ENCODE measurements at places on chromosomes 7 and 10.

- no peak for DNase-seq
These were observed 131.3 kb upstream of the FAM20C start for GRCh38 chr7:61111-61510.

DNA sequence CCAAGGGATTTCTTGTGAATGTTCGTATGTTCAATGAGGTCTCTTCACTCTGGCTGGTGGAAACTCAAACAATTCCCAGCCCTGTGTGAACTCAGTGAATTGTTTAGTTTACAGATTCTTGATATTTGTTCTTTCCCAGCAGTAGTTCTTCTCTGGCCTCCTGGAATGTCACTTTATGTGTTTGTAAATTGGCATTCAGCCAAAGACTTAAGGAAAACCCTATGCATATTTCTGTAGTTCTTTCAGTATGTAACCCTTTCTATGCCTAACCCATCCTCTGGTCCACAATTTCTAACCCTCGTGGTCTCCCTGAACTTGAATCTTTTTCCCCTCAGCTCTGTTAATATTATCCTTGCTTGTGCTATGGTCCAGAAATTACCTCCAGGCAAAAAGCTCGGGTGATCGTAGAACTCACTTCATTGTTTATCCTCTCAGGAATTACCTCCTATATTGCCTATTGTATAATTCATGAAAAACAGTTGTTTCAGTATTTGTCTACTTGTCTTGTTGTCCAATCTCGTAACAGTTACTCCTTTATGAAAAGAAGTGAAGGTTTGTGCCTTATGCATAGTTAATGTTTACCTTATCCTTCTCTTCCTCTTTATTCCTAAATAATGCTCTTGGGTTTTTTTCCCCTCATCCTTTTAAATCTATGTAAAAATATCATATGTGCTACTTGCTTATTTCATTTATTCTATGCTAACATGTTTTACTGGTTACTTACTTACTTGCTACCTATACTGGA lies 23.7 kb upstream of the AGR3 start:
- no peak for DNase-seq

DNA sequence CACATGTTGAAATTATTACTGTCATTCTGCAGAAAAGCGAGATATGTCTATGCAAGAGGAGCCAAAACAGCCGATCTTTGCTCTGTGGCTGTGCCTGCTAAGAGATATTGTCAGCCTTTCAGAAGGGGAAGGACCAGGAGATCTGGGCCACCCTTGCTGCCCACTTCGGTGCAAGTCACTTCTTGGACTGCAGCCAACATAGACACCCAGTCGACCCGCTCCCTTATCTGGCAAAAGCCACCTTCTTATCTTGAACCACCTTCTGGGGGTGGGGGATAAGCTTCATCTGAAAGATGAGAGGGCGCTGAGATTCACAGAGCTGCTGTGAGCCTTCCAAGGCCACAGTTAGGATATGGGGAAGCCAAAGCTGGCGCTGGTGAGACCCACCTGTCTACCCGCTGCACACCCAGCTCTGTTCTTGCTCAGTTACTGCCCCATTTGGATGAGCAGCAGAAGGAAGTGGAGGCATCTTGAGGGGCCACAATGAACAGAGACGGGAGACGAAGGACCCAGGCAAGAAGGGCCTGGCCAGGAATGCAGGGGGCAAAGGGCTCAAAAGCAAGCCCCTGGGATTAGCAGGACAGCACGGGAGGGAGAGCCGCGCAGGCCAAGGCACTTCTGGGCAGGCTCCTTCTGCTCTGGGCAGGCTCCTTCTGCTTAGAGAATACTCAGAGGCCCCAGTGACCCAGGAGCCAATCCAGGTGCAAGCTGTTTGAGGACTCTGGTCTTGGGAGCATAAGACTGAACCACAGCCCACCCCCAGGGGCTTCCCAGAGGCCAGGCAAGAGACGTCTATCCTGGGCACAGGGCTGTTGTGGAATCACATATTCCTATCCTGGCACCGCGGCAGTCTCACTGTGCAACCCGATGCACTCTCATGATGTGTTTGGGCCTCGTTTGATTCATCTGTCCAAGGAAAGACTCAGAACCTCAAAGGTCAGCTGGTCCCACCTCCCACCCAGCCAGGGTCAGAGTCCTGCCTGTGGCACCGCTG lies 38.4 kb upstream of the NPFFR1 start:
- DNase-seq, result no peak

DNA sequence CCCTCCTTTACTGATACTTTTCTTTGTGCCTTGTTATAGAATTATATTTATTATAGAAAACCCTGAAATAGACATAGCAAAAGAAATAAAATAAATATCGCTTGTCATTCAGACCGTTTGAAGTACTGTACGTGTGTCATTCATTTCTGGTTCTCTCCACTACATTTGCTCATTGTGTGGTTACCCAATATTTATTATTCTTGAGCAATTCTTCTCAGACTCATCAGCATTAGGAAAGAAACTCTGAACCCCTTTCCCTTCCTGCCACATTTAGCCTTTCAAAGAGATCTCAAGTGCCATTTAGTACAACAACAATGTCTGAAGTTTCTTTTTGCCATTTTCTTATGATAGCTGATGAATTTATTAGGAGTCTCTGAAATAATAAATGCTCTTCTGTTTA lies 154.1 kb downstream of the KIAA1217 start:
- no peak for DNase-seq

- DNase-seq, result peak; percentile 36
These were observed 16.5 kb downstream of the CNPY1 start for GRCh38 chr7:155529845-155530244.

GRCh38 chr7:55223023-55223422 lies 142.1 kb upstream of the LANCL2 start:
- DNase-seq, result no peak

- DNase-seq, result no peak
These were observed 43.3 kb downstream of the POLR1F start for GRCh38 chr7:19665399-19666008.

DNA sequence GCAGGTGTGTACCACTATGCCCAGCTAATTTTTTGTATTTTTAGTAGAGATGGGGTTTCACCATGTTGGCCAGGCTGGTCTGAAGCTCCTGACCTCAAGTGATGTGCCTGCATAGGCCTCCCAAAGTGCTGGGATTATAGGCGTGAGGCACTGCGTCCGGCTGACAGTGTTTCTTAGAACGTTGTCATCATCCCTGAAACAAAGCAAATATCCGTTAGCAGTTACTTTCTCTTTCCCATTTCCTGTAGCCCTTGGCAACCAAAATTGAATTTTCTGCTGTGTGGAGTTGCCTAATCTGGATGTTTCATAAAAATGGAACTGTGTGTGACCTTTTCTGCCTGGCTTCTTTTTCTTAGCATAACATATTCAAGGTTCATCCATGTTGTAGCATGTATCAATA lies 22.4 kb downstream of the ZNF33A start:
- no peak for DNase-seq

DNA sequence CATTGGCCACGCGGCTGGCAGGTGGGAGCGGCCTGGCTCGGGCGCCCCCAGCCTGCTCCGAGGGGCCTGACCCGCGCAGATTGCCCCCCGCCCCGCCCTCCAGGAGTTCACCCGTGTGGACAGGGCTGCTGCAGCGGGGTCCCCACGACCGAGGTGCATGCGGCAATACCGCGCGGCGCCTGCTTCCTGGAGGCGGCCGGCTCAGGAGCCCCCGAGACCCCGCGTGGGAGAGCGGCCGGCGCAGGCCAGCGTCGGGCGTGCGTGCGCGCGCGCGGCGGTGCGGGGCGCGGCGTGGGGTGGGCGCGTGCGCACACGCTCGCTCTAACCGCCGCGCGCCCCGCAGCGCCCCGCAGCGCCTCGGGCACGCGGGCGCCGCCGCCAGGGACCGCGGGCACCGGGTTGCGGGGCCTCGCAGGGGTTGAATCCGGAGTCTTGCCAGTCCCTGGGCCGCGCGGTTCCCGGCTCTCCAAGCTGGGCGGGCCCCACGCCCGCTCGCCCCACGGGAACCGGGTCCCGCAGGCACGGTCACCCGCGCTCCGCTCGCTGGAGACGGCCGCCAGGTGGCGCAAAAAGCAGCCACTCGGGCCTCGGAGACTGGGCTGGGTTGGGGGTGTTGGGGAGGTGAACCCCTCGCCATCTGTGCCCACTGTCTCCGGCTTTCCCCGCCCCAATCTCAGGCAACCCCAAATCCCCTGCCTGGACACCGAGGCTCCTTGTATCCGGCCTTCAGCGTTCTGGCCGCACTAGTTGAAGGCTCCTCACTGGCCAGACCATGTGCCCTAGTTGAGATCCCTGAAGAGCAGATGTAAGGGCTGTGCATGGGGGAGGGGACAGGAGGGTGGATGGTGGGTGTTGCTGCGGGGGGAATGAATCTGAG lies 1.3 kb upstream of the ACHE start:
- DNase-seq, result peak; percentile 91

DNA sequence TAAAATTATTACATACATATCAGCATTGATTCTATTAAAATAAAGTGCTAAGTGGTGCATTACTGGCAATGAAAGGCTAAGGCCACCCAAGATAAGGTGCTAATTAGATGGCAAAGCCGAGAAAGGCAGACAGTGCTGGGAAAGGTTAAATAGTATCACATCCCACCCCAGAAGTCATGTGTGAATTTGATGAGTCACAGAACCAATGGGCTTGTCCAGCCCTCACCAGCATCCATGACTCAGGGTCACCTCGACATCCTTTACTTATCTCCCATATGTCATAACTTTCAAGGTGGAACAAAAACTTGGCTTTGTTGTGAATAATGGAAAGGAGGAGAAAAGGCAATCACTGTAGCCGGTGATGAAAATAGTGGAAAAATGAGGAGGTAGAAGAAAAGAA lies 459.1 kb downstream of the PLXNA4 start:
- no peak for DNase-seq

DNA sequence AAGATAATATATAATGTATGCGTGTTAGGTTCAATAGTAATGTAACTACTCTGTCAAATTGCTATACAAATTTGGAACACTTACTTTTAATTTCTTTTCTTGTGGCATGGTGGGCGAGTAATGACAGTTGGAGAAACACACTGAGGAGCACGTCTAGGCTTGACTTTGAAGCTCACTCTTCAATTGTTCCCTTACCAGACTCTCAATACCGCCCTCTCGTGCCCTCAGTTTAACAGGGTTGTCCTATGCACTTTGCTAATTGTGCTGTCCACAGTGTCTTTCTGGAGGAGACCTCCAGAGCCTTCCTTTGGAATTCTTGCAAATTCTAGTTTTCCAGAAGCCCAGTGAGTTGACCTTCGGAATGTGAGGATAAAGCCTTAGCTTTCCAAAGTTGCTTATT lies 107.2 kb upstream of the RELN start:
- no peak for DNase-seq

DNA sequence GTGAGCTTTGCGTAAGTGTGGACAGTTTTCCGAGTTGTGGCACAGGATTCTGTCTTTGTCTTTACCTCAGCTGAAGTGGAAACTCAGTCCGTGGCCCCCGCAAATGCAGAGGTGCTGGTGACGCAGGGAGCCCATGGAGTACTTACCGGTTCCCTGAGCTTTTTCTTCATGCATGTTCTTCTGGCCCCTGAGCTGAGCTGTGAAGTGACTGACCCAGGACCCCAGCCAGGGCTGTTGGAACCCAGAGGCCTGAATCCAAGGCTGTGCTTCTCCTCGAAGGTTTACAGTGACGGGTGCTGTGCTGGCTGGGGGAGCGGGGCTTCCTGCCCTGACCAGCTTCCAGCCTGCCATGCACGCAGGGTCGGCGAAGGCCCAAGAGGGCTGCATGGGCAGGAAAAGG lies 223.5 kb downstream of the GLRX3 start:
- DNase-seq, result peak; percentile 41

DNA sequence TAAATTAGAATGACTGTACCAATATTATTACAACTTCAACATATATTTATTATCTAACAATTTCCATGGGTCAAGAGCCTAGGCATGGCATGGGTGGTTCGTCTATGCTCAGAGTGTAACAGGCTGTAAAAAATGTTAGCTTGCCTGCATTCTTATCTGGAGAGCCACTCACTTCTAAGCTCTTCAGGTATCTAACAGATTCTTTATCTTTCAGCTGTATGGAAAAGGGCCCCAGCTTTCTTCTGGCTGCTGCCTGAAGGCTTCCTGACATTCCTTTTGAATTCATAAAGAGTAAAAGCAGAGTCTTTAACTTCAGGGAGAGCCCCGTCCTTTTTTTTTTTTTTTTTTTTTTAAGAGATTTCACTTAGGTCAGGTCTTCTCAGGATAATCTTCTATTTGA lies 648.8 kb downstream of the NXPH1 start:
- no peak for DNase-seq

- no peak for DNase-seq
These were observed 44.0 kb upstream of the CRTAC1 start for GRCh38 chr10:98074315-98074911.

- no peak for DNase-seq
These were observed 19.7 kb downstream of the CYTH3 start for GRCh38 chr7:6252748-6253147.

GRCh38 chr7:130948822-130949221 lies 214.8 kb upstream of the KLF14 start:
- no peak for DNase-seq

DNA sequence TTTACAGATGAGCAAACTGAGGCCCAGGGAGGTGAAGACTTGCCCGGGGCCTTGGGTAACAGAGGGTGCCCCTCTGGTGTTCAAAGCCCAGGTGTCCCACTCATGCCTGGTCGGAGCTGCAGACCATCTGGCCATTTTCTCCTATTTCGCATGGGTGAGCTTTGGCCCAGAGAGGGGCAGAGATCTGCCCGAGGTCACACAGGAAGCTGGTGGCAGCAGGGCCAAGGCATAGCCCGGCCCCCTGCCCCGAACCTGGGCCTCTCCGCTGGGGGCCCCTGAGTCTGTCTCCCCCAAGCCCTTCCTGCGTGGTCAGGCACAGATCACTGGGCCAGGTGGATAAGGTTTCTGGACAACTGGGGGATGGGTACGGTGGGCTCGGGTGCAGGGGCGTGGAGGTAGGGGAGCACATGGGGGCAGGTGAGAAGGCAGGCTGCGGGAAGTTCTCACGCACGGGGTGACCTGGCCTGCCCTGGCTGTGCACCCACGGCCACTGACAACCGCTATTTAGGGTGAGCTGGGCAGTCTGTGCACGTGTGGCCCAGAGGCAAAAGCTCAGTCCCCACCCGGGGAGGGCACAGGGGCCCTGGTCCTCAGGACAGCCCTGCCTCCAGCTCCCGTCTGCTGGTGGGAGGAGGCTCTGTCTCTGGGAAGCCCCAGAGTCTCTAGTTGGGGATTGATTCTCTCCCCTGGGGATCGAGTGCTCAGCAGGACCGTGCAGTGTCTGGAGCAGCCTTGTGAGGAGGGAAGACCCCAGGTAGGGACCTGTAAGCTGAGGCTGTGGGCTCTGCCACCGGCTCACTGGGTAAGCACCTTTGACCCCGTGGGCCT lies 68.6 kb downstream of the UNCX start:
- no peak for DNase-seq

DNA sequence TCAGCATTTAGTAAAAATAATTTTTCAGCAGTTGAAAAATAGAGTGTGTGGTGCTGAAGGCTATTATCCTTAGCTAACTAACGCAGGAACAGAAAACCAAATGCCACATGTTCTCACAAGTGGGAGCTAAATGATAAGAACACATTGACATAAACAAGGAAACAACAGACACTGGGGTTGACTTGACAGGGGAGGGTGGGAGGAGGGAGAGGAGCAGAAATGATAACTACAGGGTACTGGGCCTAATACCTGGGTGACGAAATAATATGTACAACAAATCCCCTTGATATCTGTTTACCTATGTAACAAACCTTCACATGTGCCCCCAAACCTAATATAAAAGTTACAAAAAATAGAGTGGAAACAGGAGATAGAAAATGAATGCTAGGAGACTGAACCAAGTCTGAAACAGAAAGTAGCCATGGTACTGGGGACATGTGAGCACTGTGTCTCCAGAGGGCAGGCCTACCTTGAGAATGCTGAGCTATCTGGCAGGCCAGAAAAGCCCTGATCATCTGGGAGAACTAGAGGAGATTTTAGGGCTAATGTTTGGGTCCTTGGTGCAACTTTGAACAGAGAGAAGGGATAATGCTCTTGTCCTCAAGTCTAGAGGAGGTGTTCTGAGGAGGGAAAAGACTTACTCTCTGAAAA lies 4.7 kb upstream of the EFCAB10 start:
- DNase-seq, result no peak
